ENCODE measurements at places on chromosomes 2 and 18.

- DNase-seq: no peak
Measured at GRCh38 chr2:169946546-169946945, 119.3 kb downstream of the UBR3 start.

DNA sequence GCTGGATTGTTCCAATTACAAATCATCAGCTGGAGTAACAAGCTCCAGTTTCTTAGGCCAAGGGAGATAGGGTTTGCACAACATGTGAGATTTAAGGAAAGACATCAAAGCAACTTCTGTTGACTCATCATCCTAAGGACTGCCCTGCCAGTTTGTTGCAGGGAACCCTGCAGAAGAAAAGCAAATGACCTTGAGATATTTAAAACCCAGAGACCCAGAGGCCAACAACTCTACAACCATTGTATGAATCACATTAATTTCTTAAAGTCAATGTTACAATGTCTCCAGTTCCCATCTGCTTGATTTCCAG is 491.8 kb upstream of the ACVR2A start:
- no peak for DNase-seq

- DNase-seq: no peak
Measured at GRCh38 chr18:56481751-56482150, 156.6 kb downstream of the TXNL1 start.

DNA sequence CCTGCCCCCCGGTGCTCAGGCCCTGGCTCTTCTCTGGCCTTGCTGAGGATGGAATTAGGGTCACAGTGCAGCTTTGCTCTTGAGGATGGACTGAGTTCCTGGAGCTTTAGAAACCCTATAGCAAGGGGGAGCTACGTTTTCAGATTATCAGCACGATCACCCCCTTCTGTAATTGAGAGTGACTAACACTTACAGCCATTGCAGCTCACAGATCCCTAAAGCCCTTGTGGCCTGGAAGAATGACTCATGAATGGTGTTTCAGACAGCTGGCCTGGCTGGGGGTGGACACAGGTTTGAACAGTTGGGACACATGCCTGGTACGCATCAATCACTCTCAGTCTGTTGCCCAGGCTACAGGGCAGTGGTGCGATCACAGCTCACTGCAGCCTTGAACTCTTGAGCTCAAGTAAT is 79.7 kb upstream of the IGFBP5 start:
- no peak for DNase-seq

GRCh38 chr18:23521907-23522306 is 18.6 kb downstream of the RMC1 start:
- DNase-seq: no peak

- DNase-seq: no peak
Measured at GRCh38 chr18:66342577-66342976, 261.3 kb downstream of the CDH19 start.

GRCh38 chr2:119545754-119546446 is 1.7 kb downstream of the CFAP221 start:
- no peak for DNase-seq

DNA sequence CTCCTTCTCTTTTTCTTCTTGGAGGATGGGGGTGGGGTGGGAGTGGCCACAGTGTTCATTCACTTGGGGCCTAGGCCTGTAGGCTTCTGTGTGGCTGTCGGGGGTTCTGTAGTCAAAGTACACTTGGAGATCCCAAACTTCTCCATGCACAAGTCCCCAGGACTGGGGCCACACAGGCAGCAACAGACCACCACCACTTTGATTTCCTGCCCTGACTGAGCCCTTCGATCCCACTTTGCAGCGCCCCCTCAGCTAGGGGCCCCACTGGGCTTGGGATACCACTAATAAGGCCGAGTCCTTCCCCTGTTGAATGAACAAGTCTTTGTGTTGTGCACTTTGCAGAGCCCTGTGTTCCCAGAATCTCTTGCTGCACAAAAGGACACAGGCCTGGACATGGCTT is 5.5 kb upstream of the TEX51 start:
- no peak for DNase-seq

- DNase-seq: no peak
Measured at GRCh38 chr2:128552806-128553551, 234.3 kb upstream of the HS6ST1 start.

- no peak for DNase-seq
Measured at GRCh38 chr18:50057009-50057408, 137.9 kb downstream of the MYO5B start.

DNA sequence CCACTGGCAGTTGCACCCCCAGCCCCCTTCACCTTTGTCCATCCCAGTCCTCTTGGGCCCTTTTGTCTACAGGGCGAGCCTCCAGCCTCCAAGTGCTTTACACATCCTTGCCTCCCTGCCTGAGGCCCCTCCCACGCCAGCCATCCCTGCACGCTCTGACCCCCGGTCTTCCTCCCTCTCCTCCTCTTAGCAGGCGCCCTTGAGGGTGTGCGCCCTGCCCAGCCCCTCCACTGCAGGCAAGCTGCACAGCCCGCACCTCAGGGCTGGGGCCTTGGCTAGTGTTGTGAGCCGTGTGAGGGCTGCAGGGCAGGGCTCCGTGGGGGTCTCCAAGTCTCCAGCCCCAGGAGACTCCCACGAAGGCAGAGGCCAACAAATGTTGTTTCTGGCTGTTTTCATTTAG is 6.9 kb downstream of the BOK start:
- no peak for DNase-seq

- peak; percentile 2 for DNase-seq
Measured at GRCh38 chr18:55321265-55322177, 266.5 kb downstream of the TCF4 start.

DNA sequence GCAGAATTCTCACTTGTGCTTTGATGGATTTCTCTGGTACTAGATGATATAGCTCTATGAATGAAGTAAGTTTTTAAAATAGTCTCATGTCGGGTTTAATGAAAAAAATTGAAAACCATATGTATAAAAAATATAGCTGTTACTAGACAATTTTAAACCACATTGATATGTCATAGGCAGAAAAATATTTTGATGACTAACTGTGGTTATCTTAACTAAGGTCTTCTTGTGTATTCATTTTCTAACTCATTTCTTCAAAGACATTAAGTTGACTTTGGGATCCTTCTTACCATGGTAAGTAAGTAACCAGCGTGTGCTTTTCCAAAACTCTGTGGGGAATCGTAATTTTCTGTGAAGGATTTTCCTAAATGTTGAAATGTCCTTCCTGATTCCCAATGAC is 160.9 kb upstream of the COL3A1 start:
- DNase-seq: no peak

DNA sequence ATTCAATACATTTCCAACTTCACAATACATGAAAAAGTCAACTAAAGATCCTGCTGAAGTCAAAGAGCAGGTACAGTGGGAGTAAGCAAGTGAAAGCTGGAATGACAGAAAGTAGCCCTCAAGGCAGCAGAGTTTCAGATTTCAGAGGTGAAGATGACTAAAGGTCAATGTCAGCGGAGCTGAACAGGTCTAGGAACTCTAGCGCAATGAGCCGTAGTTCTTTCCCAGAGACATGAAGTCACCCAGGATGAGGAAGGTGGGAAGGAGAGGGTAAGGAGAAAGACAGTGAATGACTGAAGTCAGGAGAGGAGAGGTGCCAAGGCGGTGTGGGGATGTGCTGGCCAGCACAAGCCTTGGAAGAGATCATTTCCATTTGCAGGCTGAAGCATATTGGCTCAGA is 28.1 kb downstream of the PTPN2 start:
- no peak for DNase-seq

DNA sequence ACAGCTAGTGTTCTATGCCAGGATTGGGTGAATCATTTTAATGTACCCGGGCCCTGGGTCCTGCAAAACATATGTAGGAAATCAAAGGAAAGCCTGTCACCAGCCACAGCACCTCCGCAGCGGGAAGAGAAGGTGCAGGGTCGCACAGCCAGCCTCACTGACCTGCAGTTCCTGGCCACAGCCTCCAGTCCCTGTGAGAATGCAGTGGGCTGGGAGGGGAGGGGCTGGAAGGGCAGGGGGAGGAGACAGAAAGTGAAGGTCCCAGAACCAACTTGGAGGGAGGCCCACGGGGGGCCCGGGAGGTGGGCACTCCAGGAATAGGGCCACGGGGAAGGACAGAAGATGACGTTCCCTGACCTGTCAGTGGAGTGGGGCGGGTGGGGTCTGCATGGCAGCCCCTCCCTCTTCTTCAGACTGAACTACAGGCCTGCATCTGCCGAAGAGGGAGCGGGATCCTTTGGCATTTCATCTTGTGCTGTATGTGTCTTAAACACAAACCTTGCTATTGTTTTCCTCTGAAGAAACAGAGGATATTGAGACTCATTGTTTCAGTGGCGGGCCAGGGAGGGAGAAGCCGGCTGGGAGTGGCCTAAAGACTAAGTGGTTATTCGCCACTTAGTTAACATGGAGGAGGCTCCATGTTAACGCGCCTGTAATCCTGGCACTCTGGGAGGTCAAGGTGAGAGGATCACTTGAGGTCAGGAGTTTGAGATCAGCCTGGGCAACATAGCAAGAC is 7.5 kb downstream of the MAL start:
- DNase-seq: no peak

DNA sequence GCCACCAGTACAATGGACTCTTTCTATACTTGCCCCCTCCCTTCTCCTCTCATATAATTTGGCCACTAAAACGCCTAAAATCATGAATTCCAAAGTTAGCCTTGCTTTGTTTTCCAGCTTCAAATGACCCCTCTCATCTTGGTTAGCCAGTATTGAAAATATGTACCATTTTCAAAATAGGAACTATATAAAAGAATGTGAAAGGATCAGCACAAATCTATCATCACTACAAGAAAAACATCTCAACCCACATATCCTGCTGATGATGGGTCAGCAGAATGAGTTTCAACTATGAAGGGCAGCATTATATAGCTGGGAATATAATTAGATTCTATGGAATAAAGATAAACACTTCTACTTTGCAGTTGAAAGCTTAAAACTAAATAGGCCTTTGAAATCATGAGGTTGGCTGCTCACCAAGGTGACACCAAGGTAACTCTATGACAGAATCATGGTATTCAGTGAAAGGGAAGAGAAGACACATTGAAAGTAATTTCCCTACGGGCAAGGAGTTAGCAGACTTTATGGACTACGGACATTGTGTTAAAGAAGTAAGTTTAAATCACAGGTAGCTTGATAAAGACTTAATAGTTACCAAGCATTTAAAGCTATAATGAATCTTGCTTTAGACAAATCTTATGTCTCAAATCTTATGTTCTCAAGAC is 873.0 kb downstream of the CPS1 start:
- DNase-seq: no peak

DNA sequence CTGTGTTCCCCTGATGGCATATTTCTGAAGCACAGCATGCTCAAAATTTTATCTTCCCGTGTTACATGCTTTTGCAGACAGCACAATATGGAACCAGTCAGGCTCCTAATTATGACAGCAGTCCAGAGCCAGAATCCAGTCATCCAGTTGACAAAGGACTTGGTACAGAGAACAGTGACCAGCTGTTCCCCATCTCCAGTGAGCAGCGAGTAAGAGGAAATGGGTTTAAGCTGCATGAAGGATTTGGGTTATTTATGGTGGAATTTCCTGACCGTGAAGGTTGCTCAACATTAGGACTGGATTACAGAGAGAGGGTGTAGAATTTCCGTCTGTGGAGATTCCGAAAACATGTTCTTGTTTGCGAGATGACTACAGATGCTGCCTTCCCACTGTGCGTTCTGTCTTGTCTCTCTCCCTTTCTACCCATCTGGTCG is 24.4 kb downstream of the SGPP2 start:
- DNase-seq: no peak

DNA sequence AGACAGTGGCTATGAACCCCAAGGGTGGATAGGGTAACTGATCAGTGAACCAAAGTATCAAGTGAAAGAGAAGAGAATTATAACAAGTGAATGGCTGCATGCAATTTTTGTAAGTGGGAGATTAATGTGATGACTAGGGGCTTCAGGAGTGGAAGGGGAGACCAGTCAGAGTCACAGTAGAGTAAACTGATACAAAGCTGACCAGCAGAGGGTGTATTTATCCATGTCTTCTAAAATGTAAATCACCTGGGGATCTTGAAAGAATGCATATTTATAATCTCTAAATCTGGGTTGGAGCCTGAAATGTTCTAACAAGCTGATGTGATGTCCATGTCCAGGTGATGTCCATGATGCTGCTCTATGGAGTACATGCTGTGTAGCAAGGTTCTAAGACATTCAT is 1351.3 kb upstream of the CHAC2 start:
- DNase-seq: no peak

- no peak for DNase-seq
Measured at GRCh38 chr2:227052879-227053278, 111.1 kb downstream of the COL4A4 start.

- no peak for DNase-seq
Measured at GRCh38 chr18:35890323-35890722, 82.2 kb upstream of the RMP24 start.

DNA sequence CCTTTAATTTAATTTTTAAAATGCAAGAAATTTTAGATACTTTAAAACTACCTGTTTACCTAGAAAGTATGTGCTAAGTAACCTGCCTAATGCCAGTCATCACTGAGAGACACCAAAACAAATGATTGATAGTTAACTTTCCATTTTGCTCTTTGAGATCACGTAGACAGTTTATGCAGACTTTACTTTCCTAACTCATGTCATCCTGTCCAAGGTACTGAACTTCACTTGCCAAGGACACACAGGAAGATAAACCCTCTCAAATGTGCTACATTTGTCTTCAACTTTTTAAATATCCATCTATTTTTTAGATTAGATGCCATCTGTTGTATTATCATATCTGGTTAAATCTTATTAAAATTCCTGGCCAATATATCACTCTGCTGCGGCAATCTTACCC is 20.1 kb upstream of the SCN1A start:
- no peak for DNase-seq

DNA sequence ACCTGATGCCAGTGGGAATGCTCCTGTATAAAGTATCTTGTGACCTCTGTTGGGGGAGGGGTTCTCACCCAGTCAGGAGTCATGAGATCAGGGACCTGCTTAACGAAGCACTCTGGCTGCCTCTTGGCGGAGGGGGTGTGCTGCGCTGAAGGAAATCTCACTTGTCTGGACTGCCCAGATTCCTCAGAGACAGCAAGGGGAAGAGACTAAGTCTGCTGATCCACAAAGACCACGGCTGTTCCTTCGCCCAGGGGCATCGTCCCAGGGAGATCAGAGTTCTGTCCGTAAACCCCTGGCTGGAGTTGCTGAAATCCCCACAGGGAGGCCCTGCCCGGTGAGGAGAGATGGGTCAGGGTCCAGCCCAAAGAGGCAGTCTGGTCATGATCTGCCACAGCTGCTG is 168.4 kb downstream of the CCBE1 start:
- no peak for DNase-seq

DNA sequence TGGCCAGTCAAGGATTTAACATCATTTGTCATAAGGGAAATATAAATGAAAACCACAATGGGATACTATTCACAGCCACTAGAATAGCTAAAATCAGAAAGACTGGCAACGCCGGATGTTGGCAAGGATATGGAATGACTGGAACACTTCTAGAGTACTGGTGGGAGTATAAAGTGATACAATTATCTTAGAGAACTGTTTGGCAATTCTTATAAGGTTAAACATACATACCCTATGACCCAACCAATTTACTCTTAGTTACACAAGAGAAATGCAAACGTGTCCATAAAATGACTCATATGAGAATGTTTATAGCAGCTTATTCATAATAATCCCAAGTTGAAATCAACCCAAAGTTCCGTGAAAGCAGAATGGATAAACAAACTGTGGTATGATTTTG is 35.1 kb downstream of the MAPK4 start:
- no peak for DNase-seq

GRCh38 chr2:99762714-99763113 is 272.9 kb upstream of the REV1 start:
- no peak for DNase-seq

Data from stimulated activated CD4-positive, alpha-beta T cell treated with anti-CD3 and anti-CD28 coated beads, Interleukin-1b, Interleukin-23, amount 100 ng/mL, for 24 hours (primary cell).